Caki2 (cell line): ENCODE measurements at places on chromosomes 4 and X.

- DNase-seq: no peak
Observed at GRCh38 chr4:147829401-147830101, 97.7 kb downstream of the ARHGAP10 start.

- no peak for DNase-seq
Observed at GRCh38 chrX:114924423-114924822, 93.0 kb downstream of the IL13RA2 start.

DNA sequence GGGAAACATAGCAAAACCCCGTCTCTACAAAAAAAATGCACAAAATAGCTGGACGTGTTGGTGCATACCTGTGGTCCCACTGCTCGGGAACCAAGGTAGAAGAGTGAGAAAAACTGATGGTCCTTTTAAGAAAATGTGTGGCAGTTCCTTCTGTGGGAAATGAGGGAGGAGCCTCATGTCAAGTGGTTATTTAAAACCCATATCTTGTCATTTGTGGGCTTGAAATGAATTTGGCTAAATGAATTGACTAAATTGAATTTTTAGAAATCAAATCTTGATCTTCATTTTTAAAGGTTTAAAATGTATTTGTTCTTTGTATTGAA, 16.2 kb upstream of the LAMP2 start:
- DNase-seq: no peak

- DNase-seq: peak; percentile 79
Observed at GRCh38 chr4:74189331-74190043, 31.6 kb downstream of the MTHFD2L start.

DNA sequence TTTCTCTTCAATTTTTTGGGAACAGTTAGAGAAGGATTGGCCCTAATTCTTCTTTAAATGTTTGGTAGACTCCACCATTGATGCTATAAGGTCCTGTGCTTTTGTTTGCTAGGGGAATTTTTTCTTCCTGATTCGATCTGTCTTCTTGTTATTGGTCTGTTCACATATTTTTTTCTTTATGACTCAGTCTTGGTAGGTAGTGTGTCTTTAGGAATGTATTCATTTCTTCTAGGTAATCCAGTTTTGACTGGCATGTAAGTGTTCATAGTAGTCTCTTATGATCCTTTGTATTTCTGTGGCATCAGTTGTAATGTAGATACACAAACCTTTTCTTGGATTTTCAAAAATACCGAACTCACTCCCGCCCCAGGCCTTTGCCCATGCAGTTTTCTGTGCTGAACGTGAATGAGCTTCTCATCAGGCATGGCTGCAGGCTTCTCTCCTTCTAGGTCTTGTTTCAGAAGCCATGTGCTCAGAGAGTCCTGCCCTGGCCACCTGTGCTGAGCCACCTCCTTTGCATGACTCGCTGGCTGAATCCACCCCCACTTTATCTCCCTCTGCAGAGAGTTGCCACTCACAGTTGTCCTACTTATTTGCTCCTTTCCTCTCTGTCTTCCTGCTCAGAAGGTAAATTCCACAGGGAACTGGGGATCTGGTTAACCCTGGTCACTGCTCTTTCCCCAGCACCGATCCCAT, 67.0 kb downstream of the STK32B start:
- DNase-seq: no peak
